ENCODE measurements at places on chromosomes 1 and 21. TPM values are rescaled to one million over a fixed set of nuclear protein-coding genes. Genes with fewer than 3 reads are reported as not detected.
A peak's percentile ranks its signal among the peaks of the same experiment; 100 is the strongest.

FMO2 gene
- 13.4 TPM for total RNA-seq

LYPD8 gene
- not detected for total RNA-seq

GRCh38 chr1:27724961-27725373 lies 794 bp upstream of the FAM76A start:
- H3K4me3 ChIP-seq: peak overlapping the region; percentile 98
- H3K27ac ChIP-seq: peak overlapping the region; percentile 98
- peaks cover 4% of the 10 kb centered on the region for H3K36me3 ChIP-seq
- H3K27me3 ChIP-seq: no peaks in the 10 kb centered on the region

DNA sequence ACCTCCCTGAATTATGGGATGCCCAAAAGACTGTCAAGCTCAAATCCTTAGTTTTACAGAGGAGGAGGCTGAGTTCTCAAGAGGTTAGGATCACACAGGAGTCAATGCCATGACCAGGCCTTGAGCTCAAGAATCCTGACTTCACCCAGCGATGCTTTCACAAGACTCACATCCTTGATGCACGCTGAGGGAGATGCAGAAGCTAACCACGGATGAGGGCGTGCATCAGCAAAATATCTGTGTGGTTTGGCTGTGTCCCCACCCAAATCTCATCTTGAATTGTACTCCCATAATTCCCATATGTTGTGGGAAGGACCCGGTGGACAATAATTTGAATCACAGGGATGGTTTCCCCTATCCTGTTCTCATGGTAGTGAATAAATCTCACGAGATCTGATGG lies 133.2 kb downstream of the KCNJ6 start:
- no peaks in the 10 kb centered on the region for H3K27me3 ChIP-seq
- H3K4me1 ChIP-seq: no peaks in the 10 kb centered on the region
- H3K27ac ChIP-seq: no peak overlapping the region
- no peak for DNase-seq
- no peak overlapping the region for H3K4me3 ChIP-seq

- no peak overlapping the region for H3K4me3 ChIP-seq
- DNase-seq: no peak
- no peaks in the 10 kb centered on the region for H3K36me3 ChIP-seq
- H3K27ac ChIP-seq: no peak overlapping the region
- no peaks in the 10 kb centered on the region for H3K4me1 ChIP-seq
Measured at GRCh38 chr1:153168686-153169085, 18.0 kb upstream of the SPRR2G start.

- no peaks in the 10 kb centered on the region for H3K36me3 ChIP-seq
- H3K4me3 ChIP-seq: no peak overlapping the region
- H3K4me1 ChIP-seq: no peaks in the 10 kb centered on the region
Measured at GRCh38 chr1:15749399-15750291, 7.3 kb downstream of the TMEM82 start.

DNA sequence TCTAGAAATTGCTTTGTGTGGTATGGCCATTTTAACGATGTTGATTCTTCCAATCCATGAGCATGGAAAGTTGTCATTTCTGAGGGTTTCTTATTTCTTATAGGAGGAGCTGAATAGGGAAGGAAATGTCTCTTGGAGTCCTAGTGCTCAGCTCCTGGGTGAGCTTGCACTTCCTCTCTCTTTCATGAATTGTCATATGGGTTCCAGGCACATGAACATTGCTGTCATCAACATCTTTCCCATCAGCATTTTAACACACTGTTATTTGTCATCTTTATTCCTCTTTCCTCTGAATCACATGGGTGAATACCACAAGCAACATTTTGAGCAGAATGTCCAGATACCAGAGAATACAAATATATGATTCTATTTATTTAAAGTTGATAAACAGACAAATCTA lies 23.4 kb downstream of the SLAMF6 start:
- H3K4me1 ChIP-seq: no peaks in the 10 kb centered on the region
- no peaks in the 10 kb centered on the region for H3K36me3 ChIP-seq
- no peak overlapping the region for H3K27ac ChIP-seq

- H3K4me1 ChIP-seq: no peaks in the 10 kb centered on the region
- H3K4me3 ChIP-seq: no peak overlapping the region
- no peaks in the 10 kb centered on the region for H3K36me3 ChIP-seq
- H3K27ac ChIP-seq: no peak overlapping the region
Measured at GRCh38 chr1:171379846-171380245, 65.9 kb downstream of the FMO4 start.

DNA sequence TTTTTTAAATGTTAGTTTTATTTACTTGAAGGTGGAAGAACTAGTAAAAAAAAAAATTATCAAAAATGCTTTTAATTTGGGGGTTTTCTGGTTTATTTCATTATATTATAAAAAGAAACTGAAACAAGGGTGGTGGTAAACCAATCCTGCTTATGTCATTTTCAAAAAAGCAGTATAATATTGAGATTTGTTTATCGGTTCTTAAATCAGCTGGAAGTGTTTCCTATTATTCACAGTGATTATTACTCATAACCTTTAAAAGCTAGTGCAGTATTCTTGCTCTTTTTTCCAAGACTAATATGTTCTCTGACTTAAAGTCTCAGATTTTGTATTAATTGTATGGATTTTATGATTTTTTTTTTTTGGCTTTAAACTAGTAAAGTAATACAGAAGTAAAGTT lies 5.4 kb upstream of the LRRC40 start:
- H3K27me3 ChIP-seq: no peaks in the 10 kb centered on the region
- no peak overlapping the region for H3K27ac ChIP-seq
- peaks cover 27% of the 10 kb centered on the region for H3K4me1 ChIP-seq
- no peak overlapping the region for H3K4me3 ChIP-seq
- peaks cover 15% of the 10 kb centered on the region for H3K36me3 ChIP-seq
